Kidney epithelial cell (primary cell): ENCODE measurements at places on chromosomes 13 and 19. TPM values are rescaled to one million over a fixed set of nuclear protein-coding genes. Genes with fewer than 3 reads are reported as not detected.

- no peak for DNase-seq
Observed at GRCh38 chr19:54967611-54968010, 1.4 kb downstream of the NLRP2 start.

GRCh38 chr19:4108767-4109625 is 14.9 kb downstream of the MAP2K2 start:
- no peak for DNase-seq

DNA sequence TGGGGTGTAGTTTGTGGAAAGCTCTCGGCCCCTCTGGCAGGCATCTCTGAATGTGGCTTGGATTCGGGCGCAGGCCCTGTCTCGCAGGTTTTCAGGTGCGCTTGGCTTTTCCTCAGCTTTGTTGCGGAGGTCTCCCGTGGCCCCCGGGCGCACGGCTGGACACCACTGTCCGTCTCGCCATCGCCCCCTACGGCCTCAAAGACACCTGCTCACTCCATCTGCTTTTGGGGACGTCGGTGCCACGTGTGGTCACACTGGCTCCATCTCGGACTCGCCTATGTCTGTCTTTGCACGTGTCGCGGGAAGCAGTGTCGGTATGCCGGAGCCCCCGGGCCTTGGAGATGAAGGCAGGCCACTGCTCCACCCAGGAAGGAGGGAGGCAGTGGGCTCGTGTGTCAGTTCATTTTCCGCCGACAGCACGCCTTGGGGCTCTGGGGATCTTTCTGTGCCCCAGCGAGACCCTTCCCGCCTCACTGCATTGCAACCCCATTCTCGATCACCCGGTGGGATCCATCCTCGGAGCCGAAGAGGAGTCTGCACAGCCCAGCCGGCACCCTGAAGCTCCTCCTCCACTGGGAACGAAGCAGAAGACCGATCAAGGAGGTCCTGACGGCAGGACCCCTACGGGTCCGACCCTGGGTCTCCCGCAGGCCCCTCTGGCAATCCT is 42.1 kb downstream of the ZNF146 start:
- DNase-seq, result no peak

Gene DNASE2
- 38.5 and 44.4 TPM in 2 replicates for total RNA-seq

- DNase-seq, result no peak
Observed at GRCh38 chr19:18683958-18684641, 620 bp downstream of the CRTC1 start.
